ENCODE measurements at places on chromosomes 4 and X. TPM values are rescaled to one million over a fixed set of nuclear protein-coding genes. Genes with fewer than 3 reads are reported as not detected.

DNA sequence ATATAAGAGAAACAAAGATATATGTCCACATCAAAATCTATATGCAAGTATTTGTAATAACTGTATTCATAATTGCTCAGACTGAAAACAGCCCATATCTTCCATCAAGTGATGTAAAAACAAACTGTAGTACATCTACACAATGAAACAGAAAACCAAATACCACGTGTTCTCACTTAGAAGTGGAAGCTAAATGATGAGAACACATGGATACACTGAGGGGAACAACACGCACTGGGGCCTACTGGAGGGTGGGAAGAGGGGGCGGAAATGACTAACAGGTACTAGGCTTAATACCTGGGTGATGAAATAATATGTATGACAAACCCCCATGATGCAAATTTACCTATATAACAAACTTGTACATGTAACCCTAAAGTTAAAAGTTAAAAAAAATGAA, 42.7 kb downstream of the UBA6 start:
- no peaks in the 10 kb centered on the region for H3K4me1 ChIP-seq

USP26 gene
- not detected for total RNA-seq

DNA sequence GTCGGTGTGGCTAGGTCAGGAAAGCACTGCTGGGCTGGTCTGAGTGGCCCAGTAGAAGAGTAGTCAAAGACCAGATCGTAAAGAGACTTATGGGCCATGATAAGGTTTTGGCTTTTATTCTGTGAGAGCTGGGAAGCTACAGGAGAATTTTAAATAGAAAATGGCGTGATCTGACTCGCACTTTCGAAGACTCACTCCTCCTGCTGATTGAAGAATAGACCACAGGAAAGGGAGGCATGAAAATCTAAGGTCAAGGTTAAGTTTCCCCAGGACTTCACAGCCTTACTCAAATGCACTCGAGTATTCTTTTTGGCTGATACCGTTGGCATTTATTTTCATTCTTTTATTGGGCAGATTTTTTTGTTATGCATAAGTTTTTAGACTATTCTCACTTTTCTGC, 231.4 kb upstream of the ANKRD50 start:
- H3K36me3 ChIP-seq: no peaks in the 10 kb centered on the region
- no peak overlapping the region for H3K27ac ChIP-seq
- H3K4me1 ChIP-seq: peaks cover 9% of the 10 kb centered on the region

- H3K4me3 ChIP-seq: no peak overlapping the region
- H3K36me3 ChIP-seq: no peaks in the 10 kb centered on the region
- H3K4me1 ChIP-seq: no peaks in the 10 kb centered on the region
- DNase-seq: no peak
- H3K27me3 ChIP-seq: no peaks in the 10 kb centered on the region
Observed at GRCh38 chrX:108224218-108224617, 132.6 kb downstream of the ATG4A start.

- DNase-seq: no peak
- H3K4me3 ChIP-seq: no peak overlapping the region
- no peaks in the 10 kb centered on the region for H3K36me3 ChIP-seq
- no peaks in the 10 kb centered on the region for H3K4me1 ChIP-seq
- H3K27me3 ChIP-seq: no peaks in the 10 kb centered on the region
- H3K27ac ChIP-seq: no peak overlapping the region
Observed at GRCh38 chr4:123833171-123833643, 436.6 kb downstream of the SPRY1 start.

GRCh38 chr4:38889143-38889542, 21.5 kb downstream of the FAM114A1 start:
- H3K4me3 ChIP-seq: no peak overlapping the region
- H3K36me3 ChIP-seq: peaks cover 3% of the 10 kb centered on the region
- H3K4me1 ChIP-seq: peaks cover 10% of the 10 kb centered on the region
- DNase-seq: no peak
- peak overlapping the region; percentile 43 for H3K27ac ChIP-seq

DKK2 gene
- total RNA-seq: 0.33 TPM

AFP gene
- total RNA-seq: 1.0 TPM

DNA sequence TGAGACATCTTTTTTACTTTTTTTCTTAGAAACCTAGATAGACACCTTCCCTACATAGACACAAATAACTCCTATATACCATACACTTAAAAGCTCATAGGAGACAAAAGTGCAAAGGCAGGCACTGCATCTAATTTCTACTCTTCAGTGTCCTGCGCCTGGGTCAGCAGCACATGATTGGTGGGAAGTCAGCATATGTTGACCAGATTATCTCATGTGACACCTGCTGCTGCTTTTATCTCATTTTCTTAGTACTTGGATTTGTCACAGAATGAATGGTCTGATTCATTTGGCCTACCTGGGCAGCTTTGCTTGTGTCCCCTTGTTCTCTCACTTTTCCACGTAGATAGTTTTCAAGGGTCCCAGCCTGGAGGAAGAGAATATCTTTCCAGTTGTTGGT, 24.9 kb upstream of the LNX1 start:
- H3K27me3 ChIP-seq: no peaks in the 10 kb centered on the region
- H3K4me3 ChIP-seq: no peak overlapping the region
- no peaks in the 10 kb centered on the region for H3K4me1 ChIP-seq
- no peak for DNase-seq
- H3K27ac ChIP-seq: no peak overlapping the region

GRCh38 chr4:158850800-158851644, 82.2 kb downstream of the FNIP2 start:
- peak overlapping the region; percentile 36 for H3K27ac ChIP-seq
- DNase-seq: no peak
- H3K36me3 ChIP-seq: peaks cover 1% of the 10 kb centered on the region
- H3K4me1 ChIP-seq: no peaks in the 10 kb centered on the region
- no peaks in the 10 kb centered on the region for H3K27me3 ChIP-seq

- no peak for DNase-seq
- H3K4me1 ChIP-seq: no peaks in the 10 kb centered on the region
- no peak overlapping the region for H3K27ac ChIP-seq
- no peaks in the 10 kb centered on the region for H3K27me3 ChIP-seq
- H3K4me3 ChIP-seq: no peak overlapping the region
Observed at GRCh38 chr4:119731778-119732177, 103.2 kb upstream of the PDE5A start.

MAPK10 gene
- 3.6 TPM for total RNA-seq

GRCh38 chr4:155735496-155735895, 23.3 kb upstream of the GUCY1B1 start:
- H3K27ac ChIP-seq: no peak overlapping the region
- H3K4me3 ChIP-seq: no peak overlapping the region
- H3K27me3 ChIP-seq: no peaks in the 10 kb centered on the region
- no peaks in the 10 kb centered on the region for H3K4me1 ChIP-seq
- DNase-seq: no peak
- H3K36me3 ChIP-seq: no peaks in the 10 kb centered on the region

LRIT3 gene
- 0.08 TPM for total RNA-seq

DNA sequence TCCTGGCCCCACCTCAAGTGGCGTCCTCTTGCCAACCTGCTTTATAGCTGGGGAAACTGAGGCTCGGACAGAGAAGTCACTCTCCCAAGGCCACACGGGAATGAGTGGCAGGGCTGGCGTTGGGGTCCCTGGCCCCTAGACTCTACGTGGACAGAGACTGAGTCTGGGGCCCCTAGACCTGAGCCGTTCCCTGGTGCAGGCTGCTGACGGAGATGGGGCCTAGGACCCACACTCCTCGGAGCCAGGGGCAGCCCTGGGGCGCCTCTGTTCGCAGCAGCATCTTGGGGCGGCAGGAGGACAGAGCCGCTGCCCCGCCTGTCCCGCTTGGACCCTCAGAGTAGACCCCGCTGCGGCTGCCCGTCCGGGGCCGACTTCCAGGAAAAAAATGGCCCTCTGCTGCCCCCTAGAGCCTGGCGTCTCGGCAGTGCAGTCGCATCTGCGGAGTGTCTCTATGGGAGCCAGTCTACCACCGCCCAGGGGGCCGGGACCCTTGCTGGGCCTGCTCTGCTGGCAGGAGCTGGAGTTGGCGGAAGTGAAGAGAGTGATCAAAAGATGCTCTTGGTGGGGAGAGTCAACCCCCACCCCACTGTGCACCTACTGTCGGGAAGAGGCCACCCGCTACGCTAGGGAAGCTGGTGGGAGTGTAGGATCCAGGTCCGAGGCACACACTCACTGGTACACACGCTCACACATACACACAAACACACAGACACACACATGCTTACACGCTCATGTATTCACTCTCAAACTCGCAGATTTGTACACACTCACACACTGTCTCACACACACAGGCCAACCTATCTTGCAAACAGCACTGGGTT, 220.1 kb downstream of the AFAP1 start:
- H3K4me3 ChIP-seq: no peak overlapping the region
- H3K27me3 ChIP-seq: no peaks in the 10 kb centered on the region
- no peaks in the 10 kb centered on the region for H3K36me3 ChIP-seq
- no peak overlapping the region for H3K27ac ChIP-seq
- no peaks in the 10 kb centered on the region for H3K4me1 ChIP-seq

LRCH2 gene
- total RNA-seq: 0.42 TPM

Measured in liver (tissue), 10 donors.